ENCODE measurements at places on chromosomes 5 and 9.

GRCh38 chr9:20512636-20513035 is 109.7 kb downstream of the MLLT3 start:
- no peak for DNase-seq

DNA sequence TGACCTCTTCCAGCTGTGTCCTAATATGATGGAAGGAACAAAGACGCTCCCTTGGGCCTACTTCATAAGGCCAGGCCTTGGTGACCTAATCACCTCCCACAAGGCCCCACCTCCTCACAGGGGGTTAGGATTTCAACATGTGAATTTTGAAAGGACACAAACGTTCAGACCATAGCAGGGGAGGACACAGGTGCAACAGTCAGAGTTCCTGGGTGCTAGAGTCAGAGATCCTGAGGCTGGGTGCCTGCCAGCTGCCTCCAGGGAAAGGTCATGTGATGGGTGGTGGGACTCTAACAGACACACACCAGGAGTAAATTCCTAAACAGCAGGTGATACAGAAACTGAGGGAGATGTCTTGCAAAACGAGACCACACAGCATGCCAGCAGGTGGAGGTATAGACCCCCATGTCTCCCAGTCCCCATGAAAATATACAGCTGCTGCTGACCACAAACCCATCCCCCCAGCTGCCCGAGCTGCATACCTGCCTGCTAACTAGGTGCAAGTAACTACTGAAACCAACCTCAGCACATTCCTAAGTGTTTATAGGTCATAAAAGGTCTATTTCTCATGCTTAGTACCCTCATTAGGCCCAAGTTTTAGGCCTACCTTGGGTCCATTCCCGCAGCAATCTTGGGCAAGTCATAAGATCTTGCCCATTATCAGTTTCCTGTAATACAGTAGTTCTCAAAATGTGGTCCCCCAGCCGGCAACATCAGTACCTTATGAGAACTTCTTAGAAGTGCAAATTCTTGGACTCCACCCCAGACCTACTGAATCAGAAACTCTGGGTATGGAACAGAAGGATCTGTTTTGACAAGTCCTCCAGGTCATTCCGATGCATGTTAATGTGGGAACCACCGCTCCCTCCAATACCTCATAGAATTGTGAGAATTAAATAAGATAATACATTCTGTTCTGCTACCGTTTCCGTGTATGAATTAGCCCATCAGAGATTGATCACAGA is 245.3 kb downstream of the ENC1 start:
- DNase-seq, result peak; percentile 83

DNA sequence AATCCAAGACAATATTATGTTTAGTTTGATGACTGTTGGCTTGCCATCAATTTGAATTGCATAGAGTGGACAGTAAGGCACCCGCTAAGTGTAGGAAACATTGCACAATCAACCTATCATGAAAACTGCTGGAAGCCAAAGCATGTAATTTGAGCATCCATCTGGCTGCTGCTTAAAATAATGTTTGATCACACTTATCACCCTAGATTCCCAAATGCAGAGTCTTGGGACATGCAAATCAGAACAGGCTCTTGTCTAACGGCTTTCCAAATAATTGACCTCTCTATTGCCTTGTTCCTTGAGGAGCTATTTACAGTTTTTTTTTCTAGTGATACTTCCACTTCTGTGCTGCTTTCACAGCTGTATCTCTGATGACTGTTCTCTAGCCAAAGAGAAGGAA is 342.1 kb downstream of the PRR16 start:
- no peak for DNase-seq

GRCh38 chr5:8861764-8862163 is 684.1 kb downstream of the SEMA5A start:
- DNase-seq, result no peak

DNA sequence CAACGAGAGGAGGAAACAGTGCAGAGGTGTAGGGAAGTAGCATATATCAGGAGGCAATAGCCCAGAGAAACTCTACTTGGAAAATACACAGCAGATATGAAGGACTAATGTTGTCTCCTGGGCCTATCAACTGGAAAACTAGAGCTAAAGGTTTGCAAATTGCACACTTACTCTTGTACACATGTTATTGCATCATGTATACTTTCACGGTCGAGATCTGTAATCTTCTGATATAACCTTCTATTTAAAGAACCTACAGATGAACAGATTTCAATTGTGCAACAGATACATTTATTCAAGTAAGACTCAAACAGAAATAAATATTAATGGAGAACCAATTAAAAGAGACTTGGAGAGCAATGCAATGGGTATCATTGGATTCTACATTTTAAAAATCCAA is 256.3 kb upstream of the TMEM161B start:
- no peak for DNase-seq

DNA sequence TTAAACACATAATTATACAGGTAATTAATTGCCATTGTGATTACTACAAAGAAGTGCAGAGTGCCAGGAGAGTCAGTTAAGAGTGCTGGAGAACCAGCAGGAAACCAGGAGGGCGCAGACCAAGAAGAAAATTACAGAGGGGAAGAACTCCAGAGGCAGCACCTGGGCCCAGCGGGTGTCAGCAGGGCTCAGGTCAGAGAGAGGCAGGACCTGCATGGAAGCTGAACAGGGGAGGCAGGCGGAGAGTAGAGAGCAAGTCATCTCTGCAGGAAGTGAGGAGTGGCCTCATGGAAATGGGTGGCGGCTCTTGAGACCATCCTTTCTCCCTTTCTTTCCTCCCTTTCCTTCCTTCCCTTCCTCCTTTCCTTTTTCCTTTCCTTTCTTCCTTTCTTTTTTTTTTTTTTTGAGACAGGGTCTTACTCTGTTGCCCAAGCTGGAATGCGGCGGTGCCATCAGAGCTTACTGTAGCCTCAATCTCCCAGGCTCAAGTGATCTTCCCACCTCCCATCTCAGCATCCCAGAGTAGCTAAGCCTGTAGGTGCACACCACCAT is 4.0 kb upstream of the ZBTB34 start:
- no peak for DNase-seq

DNA sequence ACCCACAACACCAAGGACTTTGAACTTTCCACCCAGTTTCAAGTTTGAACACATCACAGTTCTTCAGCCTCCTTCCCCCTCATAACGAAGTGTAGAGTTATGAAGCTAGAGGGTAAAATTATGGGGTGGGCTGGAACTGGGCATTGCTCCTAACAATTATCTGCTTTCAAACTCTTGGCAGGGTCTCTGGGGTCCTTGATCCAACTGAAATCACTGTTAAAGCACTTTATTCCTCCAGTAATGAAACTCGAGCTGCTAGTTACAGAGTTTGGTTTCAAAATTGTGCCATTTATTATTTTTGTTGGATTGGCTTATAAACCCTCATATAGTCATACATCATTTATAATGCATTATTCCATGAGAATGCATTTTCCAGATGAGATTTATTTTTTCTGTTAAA is 158.5 kb downstream of the RGS3 start:
- no peak for DNase-seq

GRCh38 chr9:101065930-101066329 is 37.4 kb downstream of the PLPPR1 start:
- no peak for DNase-seq
